ENCODE measurements at places on chromosomes 4 and X.

DNA sequence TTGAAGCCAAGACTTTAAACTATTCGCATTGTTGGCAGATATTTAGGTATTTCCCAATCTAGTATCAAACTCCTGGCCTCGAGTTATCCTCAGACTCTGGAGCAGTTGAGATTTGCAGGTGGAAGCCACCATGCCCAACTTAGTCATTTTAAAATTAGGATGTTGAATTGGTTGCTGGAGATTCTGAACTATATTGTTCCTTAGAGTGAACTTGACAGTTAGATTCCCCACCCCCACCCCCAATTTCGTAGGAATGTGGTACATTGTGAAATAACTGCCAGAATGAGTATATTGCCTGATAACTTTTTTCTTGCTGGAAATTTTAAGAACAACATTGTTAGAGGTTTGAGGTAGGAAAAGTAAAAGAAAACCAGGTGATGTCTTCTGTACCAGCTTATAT is 2.3 kb downstream of the NOCT start:
- DNase-seq: no peak

DNA sequence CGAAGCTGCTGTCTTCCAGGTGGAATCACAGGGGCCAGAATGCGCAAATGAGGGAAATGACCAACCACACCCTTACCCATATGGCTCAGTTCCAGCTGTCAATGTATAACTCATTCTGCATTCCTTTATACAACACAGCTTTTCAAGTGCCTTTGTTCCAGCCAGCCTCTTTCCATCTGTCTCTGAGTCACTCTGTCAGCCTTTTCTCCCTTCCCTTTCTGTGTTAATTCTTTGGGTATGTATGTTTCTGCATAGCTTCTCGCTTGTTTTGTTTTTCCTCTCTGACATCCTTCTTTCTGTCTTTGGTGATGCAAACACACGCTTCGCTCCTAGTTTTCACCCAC is 54.5 kb downstream of the RS1 start:
- DNase-seq: no peak

- DNase-seq: peak; percentile 57
These were observed 33.7 kb upstream of the STX18 start for GRCh38 chr4:4575284-4576211.

DNA sequence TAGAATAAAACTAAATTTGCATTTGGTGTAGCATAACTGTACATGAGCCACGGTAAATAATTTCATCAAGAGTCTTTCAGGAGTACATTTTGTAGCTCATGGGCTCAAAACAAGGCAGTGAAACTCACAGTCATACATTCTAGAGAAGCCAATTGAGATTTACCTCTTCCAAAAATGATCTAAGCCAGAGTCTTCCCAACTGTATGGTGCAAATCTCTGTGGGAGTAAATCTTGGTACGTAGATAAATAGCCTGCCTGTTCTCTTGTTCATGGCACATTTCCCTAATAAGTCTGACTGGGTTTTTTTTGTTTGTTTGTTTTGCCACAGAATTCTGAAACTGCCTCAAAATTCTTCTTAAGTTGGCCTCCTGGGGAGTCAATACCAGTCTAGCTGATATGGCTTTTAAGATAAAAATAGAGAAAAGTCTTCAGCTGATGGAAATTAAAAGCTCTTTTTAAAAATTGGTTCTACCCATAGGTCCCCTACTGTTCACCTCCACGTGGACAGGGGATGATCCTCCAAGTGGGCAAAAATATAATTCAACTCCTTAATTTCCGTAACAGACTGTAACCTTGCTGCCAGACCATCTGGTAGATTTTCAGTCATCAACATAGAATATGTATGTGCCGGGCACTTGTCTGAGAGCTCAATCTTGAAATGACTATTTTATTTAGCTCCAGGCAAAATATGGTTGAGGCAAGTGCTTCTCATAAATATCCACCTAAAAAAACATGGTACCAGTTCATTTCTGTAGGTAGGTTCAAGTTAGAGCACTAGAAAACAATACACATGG is 365.4 kb downstream of the PDHA2 start:
- no peak for DNase-seq

- no peak for DNase-seq
These were observed 187.7 kb upstream of the NUDT10 start for GRCh38 chrX:51144828-51145442.

DNA sequence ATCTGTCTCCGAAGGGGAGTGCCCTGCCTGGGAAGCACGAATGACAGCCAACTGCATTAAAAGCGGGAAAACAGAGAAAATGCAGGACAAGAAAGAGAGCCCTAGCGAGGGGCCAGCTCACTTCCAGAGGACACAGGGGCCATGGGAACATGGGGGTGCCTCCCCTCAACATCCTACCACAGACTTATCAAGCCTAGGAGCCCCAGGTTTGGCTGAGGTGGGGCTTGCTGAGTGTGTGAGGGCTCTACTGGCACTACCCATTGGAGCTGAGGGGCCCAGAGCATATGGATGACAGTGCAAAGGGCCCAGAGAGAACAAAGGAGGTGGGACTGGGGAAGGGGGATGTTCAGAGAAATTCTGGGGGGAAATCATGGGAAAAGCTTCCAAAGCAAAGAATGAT is 101.8 kb downstream of the PJA1 start:
- no peak for DNase-seq

DNA sequence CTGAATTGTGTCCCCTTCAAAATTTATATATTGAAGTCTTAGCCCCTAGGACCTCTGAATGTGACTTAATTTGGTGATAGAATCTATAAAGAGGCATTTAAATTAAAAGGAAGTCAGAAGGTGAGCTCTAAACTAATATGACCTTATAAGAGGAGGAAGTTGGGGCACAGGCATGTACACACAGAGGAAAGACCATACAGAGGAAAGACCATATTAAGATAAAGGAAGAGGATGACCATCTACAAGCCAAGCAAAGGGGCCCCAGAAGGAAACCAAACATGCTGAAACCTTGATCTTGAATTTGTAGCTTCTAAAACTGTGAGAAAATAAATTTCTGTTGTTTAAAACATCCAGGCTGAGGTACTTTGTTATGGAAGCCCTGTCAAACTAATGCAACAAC is 26.9 kb upstream of the CYBB start:
- DNase-seq: no peak

GRCh38 chr4:150061086-150061776 is 17.0 kb upstream of the DCLK2 start:
- DNase-seq: no peak

DNA sequence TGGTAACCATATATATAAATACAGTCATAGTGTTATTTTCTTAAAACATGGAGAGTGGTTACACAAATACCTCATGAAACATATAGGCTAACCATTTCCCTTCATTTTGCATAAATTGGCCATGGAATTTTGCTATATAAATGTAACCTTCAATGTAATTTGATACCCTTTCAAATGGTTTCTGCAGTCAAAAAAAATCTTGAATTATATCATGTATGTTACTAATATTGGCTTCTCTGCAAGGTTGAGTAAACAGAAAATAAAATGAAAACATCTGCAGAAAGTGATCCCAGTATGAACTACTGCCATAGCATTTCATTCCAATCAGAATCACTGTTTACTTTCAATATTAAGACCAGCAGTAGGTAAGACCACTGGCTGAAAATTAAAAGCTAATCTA is 1165.9 kb upstream of the TENM3 start:
- DNase-seq: no peak

GRCh38 chr4:122212880-122213279 is 60.7 kb downstream of the BLTP1 start:
- no peak for DNase-seq

DNA sequence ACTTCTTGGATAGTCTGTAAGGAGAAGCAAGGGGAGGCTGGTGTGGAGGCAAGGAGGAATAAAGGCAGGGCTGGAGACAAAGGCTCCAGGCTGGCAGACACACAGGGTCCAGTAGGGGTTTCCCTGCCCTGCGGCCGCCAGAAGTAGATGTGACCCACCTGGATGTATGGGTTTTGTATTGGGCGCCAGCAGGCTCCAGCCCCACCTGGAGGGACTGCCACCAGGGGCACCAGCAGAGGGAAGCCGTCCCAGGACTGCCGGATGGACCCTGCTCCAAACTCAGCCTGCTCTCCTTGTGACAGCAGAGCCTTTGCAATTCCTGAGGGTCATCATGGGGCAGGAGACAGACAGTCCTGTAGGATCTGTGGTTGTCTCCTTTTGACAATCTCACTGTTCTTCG is 52.7 kb downstream of the MGST2 start:
- DNase-seq: no peak

DNA sequence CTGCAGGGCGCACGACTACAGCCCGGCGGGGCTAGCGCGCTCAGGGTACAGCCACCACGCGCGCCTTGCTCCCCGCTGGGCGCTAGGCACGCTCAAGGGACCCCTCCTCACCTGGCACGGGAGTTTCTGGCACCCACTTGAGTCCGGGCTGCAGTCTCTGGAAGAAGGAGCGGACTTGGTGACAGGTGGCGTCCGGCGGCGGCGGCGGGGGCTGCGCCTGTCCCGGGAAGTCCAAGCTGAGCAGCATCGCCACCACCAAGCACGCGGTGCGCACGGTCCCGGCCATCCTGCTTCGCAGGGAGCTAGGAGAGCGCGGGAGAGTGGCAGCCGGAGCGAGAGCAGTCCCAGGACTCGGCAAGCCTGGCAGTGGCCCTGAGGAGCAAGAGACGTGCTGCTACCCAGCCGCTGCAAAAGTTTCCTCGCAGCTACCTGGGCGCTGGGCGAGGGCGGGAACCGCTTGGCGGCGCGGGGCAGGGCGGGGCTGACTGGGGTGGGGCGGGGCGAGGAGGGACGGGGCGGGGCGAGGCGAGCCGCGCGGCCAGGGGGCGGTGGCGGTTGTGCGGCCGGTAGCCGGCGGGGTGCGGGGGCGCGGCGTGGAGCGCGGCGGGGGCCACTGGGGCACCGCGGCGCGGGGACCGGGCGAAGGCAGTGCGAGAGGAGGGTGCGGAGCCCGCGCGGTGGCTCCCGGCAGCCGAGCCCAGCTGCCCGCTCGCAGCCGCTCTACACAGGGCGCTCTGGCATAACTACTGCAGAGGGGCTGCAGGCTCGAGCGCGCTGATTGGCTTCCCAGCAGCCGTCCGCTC is at the start of gene GPC3:
GPC3 (minus strand) TSS at position 431 of the 803 bp plus-strand sequence.
- DNase-seq: no peak

- DNase-seq: no peak
These were observed 37.8 kb downstream of the CYTL1 start for GRCh38 chr4:4981427-4981826.

GRCh38 chr4:11739992-11740391 is 311.3 kb upstream of the HS3ST1 start:
- DNase-seq: no peak
